ENCODE measurements at places on chromosomes 12 and 14.

- no peak for DNase-seq
These were observed 72.3 kb upstream of the CCDC196 start for GRCh38 chr14:66413901-66414300.

DNA sequence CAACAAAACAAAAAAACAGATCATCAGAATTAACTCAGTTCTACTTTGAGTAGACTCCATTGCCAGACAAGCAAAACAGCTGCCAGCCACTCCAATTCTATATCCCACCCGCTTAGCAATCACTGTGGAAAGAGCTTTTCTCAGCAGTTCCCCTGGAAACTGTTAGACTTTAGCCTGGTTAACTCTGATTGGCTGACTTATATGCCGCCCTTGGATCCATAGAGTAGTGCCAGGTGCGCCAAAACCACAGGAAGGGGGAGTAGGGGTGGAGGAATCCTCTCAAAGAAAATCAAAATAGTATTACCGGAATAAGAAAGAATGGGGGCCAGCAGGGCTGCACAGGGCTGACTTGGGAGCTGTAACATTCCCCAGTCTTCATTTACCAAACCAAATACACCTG, 5.4 kb upstream of the EML5 start:
- no peak for DNase-seq

GRCh38 chr12:53594897-53595615, 31.1 kb downstream of the ATF7 start:
- no peak for DNase-seq

- no peak for DNase-seq
These were observed 410.8 kb upstream of the PDE3A start for GRCh38 chr12:19957308-19958125.

DNA sequence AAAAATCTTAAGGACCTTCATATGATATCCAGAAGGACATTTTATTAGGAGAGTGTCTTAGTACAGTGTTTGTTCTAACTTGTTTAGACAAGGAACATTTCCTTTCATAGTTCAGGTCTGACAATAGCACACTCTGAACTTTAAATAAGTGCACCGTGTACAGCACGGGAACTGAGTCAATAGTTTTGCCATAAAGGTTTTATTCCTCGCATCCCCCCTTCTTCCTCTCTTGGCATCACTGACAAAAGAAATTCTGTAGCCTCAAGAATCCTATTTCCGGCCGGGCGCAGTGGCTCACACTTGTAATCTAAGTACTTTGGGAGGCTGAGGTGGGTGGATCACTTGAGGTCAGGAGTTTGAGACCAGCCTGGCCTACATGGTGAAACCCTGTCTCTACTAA, 58.3 kb downstream of the TMCC3 start:
- DNase-seq: no peak

DNA sequence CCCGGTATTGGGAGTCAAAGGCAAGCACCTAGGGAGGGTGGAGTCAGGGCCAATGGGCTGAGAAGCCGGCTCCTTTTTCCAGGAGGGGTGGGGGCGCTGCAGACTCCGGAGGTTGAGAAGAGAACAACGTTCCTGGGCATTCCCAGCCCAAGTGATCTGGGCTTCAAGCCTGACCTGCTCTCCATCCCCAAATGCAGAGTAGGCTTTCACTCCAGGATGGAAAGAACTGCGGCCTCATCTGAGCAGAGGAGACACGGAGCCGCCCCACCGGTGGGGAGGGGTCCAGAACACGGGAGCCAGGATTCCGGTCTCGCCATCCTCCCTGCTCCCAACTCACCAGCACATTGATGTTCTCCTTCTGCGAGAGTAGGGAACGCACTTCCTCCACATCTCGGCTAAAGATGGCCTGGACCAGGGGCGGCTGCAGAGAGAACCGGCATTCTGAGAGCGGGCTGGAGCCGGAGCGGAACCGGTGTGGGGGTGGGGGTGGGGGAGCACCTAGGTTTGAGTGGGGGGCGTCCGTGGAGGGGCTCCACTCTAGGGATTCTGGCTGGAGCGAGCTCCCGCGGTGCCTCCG, 605 bp downstream of the ANKRD52 start:
- DNase-seq: no peak

GRCh38 chr12:30763053-30763452, 8.3 kb upstream of the CAPRIN2 start:
- DNase-seq: no peak

GRCh38 chr12:66599816-66600215, 79.1 kb downstream of the GRIP1 start:
- no peak for DNase-seq

DNA sequence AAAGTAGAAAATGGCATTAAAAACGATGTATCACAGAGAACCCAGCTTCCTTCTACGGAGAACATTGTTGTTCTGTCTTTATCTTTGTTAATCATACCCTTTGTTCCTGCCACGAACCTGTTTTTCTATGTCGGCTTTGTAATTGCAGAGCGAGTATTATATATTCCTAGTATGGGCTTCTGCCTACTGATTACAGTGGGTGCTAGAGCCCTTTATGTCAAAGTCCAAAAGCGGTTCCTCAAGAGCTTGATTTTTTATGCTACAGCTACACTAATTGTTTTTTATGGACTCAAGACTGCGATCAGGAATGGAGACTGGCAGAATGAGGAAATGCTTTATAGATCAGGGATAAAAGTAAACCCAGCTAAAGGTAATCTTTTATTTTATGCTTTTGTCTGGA, 209.6 kb downstream of the TMTC2 start:
- no peak for DNase-seq

GRCh38 chr14:65472189-65472588, 59.7 kb downstream of the FUT8 start:
- DNase-seq: no peak

DNA sequence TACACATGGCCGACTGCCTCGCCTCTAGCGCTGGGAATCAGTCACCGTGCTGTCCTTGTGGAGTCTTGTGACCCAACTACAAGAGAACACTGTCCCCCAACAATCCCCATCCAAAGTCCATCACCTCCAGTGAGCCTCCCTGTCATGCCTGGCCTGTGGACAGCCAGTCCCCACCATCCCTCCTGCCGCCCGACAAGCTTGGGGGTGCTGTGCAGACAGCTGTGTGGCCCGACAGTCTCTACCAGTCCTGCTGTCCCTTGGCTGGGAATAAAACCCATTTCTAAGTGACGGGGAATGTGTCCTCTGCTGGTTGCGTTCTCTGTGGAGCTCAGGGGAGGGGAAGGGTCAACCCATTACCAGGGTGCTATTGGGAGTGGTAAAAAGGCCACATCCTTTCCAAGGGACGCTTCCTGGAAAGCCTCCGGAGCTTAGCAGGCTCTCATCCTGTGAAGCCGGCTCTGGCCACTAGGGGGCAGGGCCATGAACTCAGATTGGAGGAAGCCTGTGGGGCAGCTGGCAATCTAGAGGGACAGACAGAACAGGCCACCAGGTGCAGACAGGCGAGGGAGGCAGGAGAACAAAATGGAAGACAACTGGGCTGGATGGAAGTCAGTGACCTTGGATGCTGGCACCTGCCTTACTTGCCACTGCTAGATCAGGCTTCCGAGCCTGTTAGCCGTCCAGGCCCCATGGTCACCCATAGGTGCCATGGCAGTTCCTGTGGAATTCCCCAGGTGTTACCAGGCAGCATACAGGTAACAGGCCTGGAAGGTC, 12.0 kb upstream of the BLTP3B start:
- DNase-seq: no peak

DNA sequence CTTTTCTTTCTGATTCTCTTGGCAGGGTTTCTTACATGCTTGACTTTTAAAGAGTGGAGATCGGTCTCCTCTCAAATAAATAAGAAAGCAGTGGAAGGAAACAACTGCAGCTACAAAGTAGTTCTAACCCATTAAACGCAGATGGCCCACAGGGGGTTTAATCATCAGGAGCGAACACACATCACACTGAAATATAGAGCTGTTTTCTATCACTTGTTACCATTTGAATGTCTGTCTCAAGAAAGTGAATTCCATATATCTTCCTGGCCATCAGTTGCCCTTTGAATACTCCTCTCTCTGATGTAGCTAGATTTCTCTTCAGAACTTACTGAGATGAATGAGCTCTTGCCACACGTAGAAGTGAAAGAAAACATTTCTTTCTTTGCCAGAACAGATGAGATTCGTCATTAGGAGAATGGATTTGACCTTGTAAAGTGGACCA, 29.1 kb downstream of the ALX1 start:
- no peak for DNase-seq

GRCh38 chr14:92524602-92525185, 11.1 kb downstream of the RIN3 start:
- DNase-seq: no peak

DNA sequence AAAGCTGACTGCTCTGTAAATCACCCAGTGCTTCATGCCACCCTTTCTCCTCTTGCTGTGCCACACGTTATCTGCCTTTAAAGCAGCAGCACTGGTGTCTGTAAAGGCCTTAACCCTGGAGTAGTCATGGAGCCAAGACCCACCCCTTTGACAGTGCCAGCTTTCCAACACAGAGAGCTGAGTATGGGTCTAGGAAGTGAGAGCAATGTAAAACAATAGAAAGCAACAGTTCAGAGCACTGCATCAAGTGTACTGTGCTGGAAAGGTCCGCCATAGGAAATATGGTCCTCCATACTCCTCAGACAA, 139.5 kb downstream of the DAD1 start:
- DNase-seq: no peak

DNA sequence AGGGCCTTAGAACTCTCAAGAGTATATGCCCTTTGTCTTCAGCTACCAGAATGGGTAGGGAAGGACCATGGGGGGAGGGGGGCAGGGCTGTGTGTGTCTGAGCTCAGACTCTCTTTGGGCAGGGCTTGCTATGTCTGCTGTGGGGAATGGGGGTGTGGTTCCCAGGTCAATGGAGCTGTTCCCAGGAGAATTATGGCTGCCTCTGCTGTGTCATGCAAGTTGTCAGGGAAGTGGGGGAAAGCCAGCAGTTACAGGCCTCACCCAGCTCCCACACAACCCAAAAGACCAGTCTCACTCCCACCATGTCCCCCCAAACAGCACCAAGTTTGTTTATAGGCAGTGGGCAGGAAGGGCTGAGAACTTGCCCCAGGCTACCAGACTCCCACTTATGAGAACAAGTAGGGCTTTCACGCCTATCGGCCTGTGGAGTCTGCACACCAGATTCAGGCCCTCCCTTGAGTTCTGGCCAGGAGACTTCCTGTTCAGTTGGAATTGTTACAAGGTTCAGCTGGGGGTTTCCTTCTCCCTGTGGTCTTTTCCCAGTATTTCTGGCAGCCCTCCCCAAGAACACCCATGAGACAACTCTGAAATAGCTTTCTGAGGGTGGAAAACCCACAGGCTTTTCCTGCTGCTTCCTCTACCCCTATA, 6.1 kb upstream of the SERPINA11 start:
- DNase-seq: no peak

- DNase-seq: no peak
These were observed 3.3 kb downstream of the FBXL14 start for GRCh38 chr12:1591034-1591433.

DNA sequence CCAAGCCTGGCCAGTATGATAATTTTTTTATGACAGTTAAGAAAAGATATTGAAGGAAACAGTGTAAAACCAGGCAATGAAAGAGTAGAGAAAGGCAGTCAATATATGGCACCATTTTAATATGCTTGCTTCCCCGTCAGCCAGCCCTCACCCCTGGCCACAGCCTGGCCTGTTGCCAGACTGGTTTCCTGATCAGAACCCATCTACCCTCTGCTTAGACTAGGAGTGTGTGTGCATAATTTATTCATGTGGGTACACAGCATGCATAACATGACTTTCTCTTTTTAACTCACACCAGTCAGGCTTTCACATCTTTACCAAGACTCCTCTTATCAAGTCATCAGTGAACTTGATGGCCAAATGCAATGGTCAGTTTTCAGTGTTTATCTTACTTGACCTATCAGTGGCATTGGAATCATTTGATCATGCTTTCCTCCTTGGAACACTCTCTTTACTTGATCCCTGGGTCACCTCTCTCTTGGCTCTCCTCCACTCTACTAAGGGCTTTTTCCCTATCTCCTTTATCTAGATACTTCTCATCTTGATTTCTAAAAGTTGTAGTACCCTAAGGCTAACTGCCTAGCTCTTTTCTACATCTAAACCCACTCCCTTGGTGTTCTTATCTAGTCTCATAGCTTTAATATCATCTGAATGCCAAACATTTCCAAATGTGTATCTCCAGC, 10.0 kb upstream of the GPR19 start:
- DNase-seq: no peak

Data from stromal cell of bone marrow (primary cell).